ENCODE measurements at places on chromosomes 5 and 9. TPM values are rescaled to one million over a fixed set of nuclear protein-coding genes. Genes with fewer than 3 reads are reported as not detected.

The FGF18 gene
- total RNA-seq, result 3.1 TPM

The GFI1B gene
- 0.25 TPM for total RNA-seq

GRCh38 chr5:107513337-107514085 is 157.2 kb downstream of the EFNA5 start:
- no peak for DNase-seq

- DNase-seq, result peak; percentile 94
Measured at GRCh38 chr9:116482740-116483139, 204.4 kb upstream of the TRIM32 start.

DNA sequence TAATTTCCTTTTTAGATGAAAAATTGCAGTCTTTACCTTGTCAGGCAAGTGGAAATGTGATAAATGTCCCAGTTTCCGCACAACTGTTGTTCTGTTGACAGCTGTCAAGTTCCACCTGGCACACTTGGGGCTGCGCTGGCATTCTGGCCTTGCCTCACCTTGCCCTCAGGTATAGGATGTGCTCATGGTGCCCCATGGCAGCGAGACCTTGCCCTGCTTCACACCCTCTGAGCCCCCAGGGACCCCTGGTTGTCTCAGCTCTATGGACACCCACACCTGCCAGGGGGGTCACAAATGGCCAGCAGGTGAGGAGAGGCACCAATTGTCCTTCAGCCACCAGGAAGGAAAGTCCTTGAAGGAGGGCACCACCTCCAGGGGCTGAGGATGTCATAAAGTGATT is 37.5 kb upstream of the SEMA4D start:
- DNase-seq, result no peak

- DNase-seq, result no peak
Measured at GRCh38 chr9:89274838-89275237, 36.2 kb upstream of the CKS2 start.

- DNase-seq, result no peak
Measured at GRCh38 chr5:90437663-90438062, 28.1 kb upstream of the CETN3 start.

Data from lung (tissue), 17 donors.